ENCODE measurements at places on chromosomes 7 and 10. TPM values are rescaled to one million over a fixed set of nuclear protein-coding genes. Genes with fewer than 3 reads are reported as not detected.

The IL15RA gene
- total RNA-seq, result 16.7 TPM

The UNCX gene
- total RNA-seq, result not detected

DNA sequence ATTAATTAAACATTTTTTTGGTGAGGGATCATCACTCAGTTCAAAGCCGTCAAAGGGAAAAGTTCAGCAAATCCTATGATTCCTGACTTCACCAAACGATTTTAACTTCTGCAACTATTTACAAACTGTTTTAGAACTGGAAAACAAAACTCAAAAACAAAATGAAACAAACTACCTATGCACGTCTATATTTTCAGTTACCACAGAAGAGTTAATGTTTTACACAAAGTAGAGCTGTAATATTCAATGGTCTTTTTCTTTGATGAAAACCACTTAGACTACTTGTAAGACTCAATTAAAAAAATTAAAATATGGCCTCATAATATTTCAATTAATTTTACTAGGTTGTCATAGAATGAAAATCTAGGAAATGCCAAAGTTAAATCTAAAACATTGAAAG, 131.5 kb downstream of the ATE1 start:
- no peak for DNase-seq

GRCh38 chr10:28920091-28920490, 242.8 kb downstream of the BAMBI start:
- DNase-seq, result no peak

The HOXA11 gene
- total RNA-seq, result not detected

GRCh38 chr10:130740166-130740565, 571.4 kb downstream of the TCERG1L start:
- DNase-seq, result no peak

DNA sequence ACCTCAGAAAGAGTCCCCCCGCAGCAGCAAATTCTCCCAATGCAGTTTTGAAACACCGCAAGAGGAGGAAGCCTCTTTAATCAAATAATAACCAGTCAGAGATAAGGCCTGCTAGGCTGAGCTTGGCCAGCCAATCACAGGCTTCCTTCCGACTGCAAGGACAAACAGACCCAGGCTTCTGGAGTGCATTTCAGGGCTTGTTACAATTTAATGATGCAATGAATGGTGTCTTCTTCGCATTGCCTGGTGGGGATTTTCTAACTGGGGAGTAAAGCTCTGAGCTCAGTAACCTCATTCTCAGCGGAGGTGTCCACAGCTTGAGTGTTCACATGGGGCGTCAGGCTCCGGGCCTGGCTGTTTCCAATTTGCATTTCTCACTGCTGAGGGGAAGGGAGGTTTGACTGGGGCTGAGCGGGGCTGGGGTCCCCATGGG, 31.8 kb upstream of the GPAM start:
- DNase-seq, result no peak

The GIMAP5 gene
- total RNA-seq, result 4.4 TPM

The NPFFR1 gene
- total RNA-seq, result not detected

GRCh38 chr10:17428351-17429097, 25.9 kb downstream of the ST8SIA6 start:
- DNase-seq, result no peak

- no peak for DNase-seq
These were observed 19.6 kb upstream of the MACC1 start for GRCh38 chr7:20236790-20237189.

The GRID2IP gene
- total RNA-seq, result 0.04 TPM

DNA sequence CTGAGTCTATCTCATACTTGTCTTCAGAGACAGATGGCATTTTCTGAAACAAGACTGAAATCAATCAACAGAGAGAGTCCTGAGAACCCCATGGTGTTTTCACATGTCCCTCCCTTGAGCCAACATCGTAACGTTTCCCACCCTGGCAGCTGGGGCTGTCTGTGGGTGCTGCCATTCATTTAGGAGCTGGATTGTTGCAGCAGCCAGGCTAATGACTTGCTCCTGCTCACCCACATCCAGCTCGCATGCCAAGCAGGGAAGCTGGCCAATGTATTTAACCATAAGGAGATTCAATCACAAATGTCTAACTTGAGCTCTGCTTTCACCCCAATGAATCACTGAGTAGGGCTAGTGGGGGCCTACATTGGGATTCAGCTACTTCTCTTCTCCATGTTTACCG, 146.1 kb downstream of the ADRA2A start:
- DNase-seq, result no peak

The STEAP2 gene
- 2.3 TPM for total RNA-seq

DNA sequence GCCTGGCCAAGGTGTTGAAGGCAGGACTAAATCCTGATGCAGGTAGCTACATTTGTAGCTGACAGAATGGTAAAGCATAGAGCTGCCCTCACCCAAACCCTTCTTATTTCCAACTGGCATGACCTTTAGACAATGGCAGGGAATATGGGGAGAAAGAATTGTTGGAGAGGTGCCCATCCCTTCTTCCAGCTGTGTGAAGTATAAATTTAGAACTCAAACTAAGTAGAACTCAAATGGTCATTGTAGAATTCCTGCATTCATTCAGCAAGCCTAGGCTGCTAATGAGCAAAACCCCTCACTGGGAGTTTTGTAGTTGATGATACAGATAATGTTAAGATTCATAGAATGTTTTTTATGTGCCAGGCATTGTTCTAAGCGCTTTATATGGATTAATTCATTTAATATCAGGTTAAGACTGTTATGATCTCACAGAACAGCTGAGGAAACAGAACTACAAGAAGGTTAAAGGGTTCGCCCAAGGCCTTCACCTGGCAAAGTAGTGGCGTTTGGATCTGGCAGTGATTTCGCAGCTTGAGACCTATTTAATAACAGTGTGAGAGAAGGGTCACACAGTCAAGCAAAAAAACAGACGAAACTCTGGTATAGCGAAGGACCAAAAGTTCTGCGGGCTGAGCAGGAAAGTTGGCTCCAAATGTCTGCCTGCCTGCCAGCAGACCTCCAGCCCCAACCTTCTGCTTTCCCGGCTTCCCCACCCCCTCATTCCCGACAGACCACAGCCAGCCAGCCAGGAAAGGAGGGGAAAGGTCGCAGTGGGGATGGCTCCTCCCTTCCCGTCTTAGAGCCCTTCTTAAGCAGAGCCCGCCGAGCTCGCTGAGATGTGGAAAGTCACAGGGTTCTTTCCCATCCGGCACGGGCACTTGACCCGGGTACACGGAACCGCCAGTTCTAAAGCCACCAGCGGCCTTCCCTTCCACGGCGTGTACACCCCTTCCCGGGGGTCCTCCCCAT, 1.6 kb upstream of the HILPDA start:
- DNase-seq, result peak; percentile 45

DNA sequence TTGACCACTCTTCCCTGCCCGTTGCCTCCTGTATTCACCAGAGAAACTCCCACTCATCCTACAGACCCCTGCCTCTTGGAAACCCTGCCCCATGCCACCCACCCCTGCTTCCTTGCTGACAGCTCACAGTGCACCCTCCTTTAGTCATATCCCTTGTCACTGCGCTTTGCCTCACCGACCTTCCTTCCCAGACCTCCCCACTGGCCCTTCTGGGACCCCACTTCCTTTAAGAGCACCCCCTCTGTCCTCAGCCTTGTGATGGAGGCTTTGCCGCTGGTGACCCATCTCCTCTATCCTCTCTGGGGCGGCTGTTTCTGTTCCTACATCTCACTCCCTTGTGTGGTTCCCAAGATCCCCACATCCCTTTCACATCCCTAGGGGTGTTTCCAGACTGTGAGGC, 92.8 kb upstream of the ZMIZ1 start:
- no peak for DNase-seq

- DNase-seq, result no peak
These were observed 209.1 kb downstream of the PHF14 start for GRCh38 chr7:11182736-11183135.

- no peak for DNase-seq
These were observed 7.2 kb upstream of the SP8 start for GRCh38 chr7:20793694-20794394.

The IDI2 gene
- not detected for total RNA-seq

DNA sequence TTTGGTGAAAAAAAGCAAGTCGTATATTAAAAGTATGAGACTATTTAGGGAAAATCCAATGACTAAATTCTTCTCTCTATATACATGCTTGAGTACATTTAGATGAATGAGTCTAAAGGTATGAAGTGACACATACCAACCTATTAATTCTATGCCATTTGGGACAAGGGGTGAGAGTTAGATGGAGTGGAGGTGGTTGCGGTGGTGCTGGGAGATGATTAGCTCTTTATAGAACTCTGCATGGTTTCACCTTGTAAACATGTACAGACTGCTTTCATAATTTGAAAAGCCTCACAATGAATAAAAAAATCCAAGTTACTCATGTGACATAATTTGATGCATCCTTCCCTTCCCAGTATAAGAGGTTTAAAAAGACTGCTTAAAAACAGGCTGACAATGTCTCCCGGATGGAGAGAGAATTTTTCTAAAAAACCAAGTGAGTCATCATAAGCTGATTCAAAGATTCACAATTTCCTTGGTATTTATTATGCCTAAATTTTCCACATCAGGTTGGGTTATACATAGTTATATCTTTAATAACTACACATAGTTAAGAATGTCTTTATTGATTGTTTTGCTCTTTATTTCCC, 572.8 kb downstream of the REEP3 start:
- no peak for DNase-seq

DNA sequence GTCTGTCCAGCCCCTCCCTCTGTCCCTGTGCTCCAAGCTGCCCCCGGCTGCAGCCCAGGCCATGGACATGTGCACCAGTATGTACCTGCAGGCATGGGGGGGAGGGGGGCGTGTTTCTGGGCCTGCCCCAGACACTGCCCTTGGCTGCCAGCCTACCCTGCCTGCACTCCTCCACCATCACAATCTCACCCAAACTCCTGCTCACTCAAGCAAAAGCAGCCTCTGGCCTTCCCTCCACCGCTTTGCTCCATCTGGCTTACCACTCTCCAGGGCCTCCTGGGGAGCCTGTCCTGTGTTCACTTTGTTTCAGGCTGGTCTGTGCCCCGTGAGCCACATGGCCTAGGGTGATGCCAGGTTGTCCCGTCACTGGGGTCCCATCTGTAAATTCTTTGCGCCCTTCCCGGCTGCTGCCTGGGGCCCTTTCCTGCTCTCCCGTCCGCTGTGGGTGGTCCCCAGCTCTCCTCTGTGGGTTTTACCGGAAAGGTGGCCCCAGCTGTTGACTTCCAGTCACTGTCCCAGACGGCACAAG, 33.3 kb upstream of the PPIF start:
- DNase-seq, result no peak

- no peak for DNase-seq
These were observed 248.7 kb downstream of the FZD1 start for GRCh38 chr7:91512958-91513357.

The TEX47 gene
- not detected for total RNA-seq

The FOXK1 gene
- total RNA-seq, result 24.9 TPM

GRCh38 chr10:99290306-99290705, 38.9 kb upstream of the CNNM1 start:
- no peak for DNase-seq

The SPDYE2B gene
- total RNA-seq, result not detected

The NPC1L1 gene
- total RNA-seq, result not detected

The ANKRD2 gene
- 0.78 TPM for total RNA-seq

The SUN3 gene
- total RNA-seq, result not detected

- no peak for DNase-seq
These were observed 70.5 kb downstream of the ZMIZ1 start for GRCh38 chr10:79139124-79139835.

GRCh38 chr7:79971058-79971457, 163.6 kb upstream of the GNAI1 start:
- no peak for DNase-seq

DNA sequence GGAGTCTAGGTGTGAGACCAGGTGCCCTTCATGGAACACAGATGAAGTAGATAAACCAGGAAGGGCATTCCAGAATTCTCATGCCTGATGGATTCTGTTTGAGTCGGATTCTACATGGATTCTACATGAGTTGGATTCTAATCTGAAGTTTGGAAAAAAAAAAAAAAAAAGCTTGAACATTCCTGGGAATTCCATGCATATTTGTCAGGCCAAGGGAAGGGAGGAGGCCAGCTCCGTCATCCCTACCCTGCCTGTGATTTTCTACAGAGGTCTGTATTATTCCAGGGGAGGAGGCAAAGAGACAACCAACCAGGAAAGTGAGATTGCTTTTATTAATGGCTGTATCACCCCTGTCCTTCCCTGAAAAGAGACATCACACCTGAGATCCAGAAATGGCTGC, 27.8 kb upstream of the EBLN1 start:
- DNase-seq, result no peak

The CRTAC1 gene
- total RNA-seq, result 2.5 TPM

DNA sequence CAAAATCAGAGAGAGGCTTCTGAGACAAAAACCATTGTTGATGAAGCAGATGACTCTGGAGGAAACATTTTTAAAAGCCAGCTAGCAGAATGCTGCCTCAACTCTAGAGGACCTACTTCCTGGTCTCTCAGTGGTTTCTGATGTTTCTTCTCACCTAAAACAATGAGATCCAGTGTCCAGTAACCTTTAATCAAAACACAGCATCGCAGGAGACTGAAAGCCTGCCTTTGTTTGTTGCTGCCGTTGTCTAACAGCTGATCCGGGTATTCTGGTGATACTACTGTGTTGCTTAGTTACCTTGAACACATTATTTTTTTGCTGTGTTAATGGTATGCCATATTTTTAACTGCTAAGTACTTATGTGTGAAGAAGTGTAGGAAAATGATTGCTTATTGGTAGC, 70.9 kb downstream of the WIPF3 start:
- DNase-seq, result no peak

The CRHR2 gene
- total RNA-seq, result not detected

The ZNF853 gene
- total RNA-seq, result 0.79 TPM

DNA sequence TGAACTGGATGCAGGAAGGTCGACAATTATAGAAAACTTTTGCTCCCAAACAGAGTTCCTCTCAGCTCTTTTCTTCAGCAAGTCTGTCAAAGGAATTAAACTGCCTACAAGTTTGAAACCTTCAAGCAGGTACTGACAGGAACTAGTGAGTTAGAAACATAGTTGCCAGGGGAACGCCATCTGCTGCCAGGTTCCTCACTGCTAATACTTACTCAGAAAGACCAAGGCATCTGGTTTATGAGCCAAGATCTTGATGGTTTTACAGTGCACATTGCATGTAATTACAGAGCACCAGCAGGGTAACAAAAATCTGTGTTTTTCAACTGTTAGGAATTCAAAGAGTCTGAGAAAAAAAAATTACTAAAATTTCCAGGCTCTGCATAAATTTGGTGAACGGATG, 300.0 kb upstream of the NRG3 start:
- no peak for DNase-seq

GRCh38 chr10:3347413-3348182, 175.0 kb upstream of the PITRM1 start:
- DNase-seq, result no peak

DNA sequence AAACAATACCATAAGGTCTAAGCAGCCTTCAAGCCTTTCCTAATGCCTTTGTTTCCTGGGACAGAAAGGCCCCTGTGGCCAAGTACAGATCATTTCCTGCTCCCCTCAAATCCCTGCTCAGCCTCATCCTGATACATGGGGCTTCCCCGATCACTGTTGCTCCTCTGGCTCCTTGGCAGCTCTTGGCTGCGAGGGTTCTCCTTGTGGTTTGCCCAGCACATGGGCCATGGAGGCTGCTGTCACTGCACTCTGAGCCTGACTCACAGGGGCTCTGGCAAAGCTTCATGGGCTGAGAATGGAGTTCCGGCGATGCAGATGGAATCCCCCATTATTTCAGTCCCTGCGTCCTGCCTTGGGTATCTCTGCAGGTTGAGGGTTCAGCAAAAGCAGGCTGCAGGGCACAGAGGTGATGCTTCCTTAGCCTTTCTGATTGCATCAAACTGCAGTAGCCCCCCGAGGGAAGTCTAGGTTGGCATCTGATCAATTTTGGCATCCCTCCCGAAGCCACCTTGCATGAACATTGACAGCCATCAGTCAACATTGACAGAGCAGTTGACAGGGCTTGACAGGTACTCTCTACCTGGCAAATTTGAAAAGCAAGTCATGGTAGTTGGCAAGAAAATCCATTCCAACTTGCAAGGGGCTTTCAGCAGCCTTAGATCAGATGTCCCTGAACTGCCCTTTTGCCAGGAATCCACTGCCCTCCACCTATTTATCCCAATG, 168.6 kb downstream of the GFRA1 start:
- no peak for DNase-seq

Data from pulmonary artery endothelial cell (primary cell).